GM12864 (cell line): ENCODE measurements at places on chromosomes 11 and 22.

DNA sequence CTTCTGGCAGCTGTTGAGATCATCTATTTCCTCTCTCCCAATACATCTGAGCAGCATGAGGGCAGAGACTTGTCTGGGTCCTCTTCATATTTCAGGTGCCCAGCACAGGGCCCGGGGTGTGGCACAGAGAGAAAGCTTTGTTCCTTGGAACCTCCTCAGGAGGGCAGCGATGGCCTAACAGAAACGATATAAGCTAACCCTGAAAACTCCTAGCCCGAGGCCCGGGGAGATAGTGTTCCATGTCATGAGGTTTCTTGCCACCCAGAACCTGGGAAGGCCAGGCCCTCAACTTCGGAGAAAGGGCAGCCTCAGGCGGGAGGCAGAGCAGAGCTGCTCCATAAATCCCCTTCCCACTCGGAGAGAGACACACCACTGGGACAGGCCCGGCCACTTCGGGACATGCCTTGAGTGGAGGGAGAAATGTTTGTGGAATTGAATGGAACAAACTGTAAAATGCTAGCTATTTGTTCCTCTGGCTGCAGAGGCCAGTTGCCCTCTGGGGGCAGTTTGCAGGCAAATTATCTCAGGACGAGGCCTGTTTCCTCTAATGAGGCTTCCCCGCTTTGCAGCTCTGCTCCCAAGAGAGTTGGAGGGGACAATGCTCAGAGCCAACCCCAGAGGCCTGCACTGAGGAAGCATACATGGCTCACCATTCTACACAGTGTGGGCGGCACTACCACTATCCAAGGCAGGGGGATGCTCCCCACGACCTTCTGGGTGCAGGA is 11.6 kb downstream of the ARRB1 start:
- no peak for DNase-seq

DNA sequence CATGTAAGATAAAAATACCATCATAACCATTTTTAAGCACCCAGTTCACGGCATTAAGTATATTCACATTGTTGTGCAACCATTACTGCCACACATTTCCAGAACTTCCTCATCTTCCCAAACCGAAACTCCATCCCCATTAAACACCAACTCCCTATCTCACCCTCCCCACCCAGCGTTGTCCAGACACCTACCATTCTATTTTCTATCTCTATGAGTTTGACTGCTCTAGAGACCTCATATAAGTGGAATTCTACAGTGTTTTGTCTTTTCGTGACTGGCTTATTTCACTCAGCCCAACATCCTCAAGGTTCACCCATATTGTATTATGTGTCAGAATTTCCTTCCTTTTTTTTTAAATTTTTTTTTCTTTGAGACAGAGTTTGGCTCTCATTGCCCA is 45.2 kb downstream of the PPFIA1 start:
- no peak for DNase-seq

DNA sequence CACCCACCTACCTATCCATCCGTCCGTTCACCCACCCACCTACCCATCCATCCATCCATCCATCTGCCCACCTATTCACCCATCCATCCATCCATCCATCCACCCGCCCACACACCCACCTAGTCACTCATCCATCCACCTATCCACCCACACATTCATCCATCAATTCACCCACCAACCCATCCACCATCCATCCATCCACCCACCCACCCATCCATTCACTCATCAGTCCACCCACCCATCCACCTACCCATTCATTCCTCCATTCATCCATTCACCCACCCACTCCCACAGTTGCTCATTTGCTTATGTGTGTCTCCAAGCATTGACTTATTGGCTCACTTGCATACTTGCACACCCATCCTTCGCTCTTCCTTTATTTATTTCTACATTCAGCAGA is 50.1 kb downstream of the MYO7A start:
- no peak for DNase-seq

GRCh38 chr11:71486320-71486719 is 33.3 kb downstream of the NADSYN1 start:
- no peak for DNase-seq

DNA sequence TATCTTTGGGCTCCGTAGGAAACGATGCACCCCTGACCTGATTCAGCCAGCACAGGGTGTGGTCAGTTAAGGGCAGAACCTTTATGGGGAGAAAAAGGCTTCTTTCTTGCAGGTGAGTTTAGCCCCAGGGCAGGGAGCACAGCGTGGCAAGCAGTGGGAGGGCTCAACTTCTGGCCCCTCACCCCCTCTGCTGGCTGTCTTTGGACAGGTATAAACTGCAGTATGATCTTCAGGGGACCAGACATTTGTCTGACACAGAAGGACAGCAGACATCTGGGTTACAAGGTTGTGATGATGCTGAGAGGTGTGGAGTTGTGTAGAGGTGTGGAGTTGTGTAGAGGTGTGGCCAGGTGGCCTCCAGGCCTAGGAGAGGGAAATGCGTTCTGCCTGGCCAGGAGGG is 324.0 kb upstream of the PLET1 start:
- no peak for DNase-seq
